Nasal cavity respiratory epithelium epithelial cell of viscerocranial mucosa (primary cell): ENCODE measurements at places on chromosomes 13 and 19. TPM values are rescaled to one million over a fixed set of nuclear protein-coding genes. Genes with fewer than 3 reads are reported as not detected.

The KIR3DL1 gene
- total RNA-seq = not detected in 2 replicates

The LRG1 gene
- total RNA-seq = 2.1 TPM in 1 of 2 replicates, not detected in the other

The DNAJC15 gene
- total RNA-seq = 10.6 and 19.6 TPM in 2 replicates

The PCDH9 gene
- total RNA-seq = 0.34 and 0.93 TPM in 2 replicates

The METTL21C gene
- not detected in 2 replicates for total RNA-seq

The CACNA1A gene
- under 0.01 TPM in 1 of 2 replicates, not detected in the other for total RNA-seq

The TEKTIP1 gene
- total RNA-seq = 0.14 TPM in 1 of 2 replicates, not detected in the other

The STXBP2 gene
- 49.9 and 113 TPM in 2 replicates for total RNA-seq

The RASGRP4 gene
- total RNA-seq = not detected in 2 replicates

The SLC25A41 gene
- total RNA-seq = 0.21 TPM in 1 of 2 replicates, not detected in the other

The FCAR gene
- total RNA-seq = not detected in 2 replicates

The ANGPTL8 gene
- not detected in 2 replicates for total RNA-seq

The UTP14C gene
- total RNA-seq = 15.0 and 28.5 TPM in 2 replicates

The IGLON5 gene
- not detected in 2 replicates for total RNA-seq

The SIRT6 gene
- total RNA-seq = 9.9 and 21.1 TPM in 2 replicates

The SHISA7 gene
- total RNA-seq = not detected in 2 replicates

The FGF14 gene
- total RNA-seq = under 0.01 TPM in 2 replicates

The CYP4F2 gene
- under 0.01 TPM in 1 of 2 replicates, not detected in the other for total RNA-seq

The LGALS7B gene
- 263 and 754 TPM in 2 replicates for total RNA-seq

The MYPOP gene
- total RNA-seq = 1.0 and 2.3 TPM in 2 replicates

The LGALS14 gene
- not detected in 2 replicates for total RNA-seq

The PPM1N gene
- 1.1 and 1.4 TPM in 2 replicates for total RNA-seq

The P2RY11 gene
- 1.0 and 16.2 TPM in 2 replicates for total RNA-seq

The SLC7A10 gene
- not detected in 2 replicates for total RNA-seq

The IRGC gene
- not detected in 2 replicates for total RNA-seq

The SHANK1 gene
- total RNA-seq = under 0.01 TPM in 1 of 2 replicates, not detected in the other

The SPTBN4 gene
- total RNA-seq = 0.36 and 1.4 TPM in 2 replicates

The SLC5A5 gene
- total RNA-seq = under 0.01 and 0.28 TPM in 2 replicates

The MIDN gene
- total RNA-seq = 32.1 and 46.6 TPM in 2 replicates

The RSPH6A gene
- total RNA-seq = under 0.01 and 0.07 TPM in 2 replicates

The LRRC63 gene
- not detected in 2 replicates for total RNA-seq
